ENCODE measurements at places on chromosomes 2 and 18. TPM values are rescaled to one million over a fixed set of nuclear protein-coding genes. Genes with fewer than 3 reads are reported as not detected.

- no peaks in the 10 kb centered on the region for H3K27me3 ChIP-seq
- H3K27ac ChIP-seq = no peak overlapping the region
- no peaks in the 10 kb centered on the region for H3K4me1 ChIP-seq
- H3K36me3 ChIP-seq = no peaks in the 10 kb centered on the region
- no peak for DNase-seq
- H3K4me3 ChIP-seq = no peak overlapping the region
Observed at GRCh38 chr2:149566652-149567051, 20.9 kb downstream of the MMADHC start.

The GPR148 gene
- not detected for total RNA-seq

DNA sequence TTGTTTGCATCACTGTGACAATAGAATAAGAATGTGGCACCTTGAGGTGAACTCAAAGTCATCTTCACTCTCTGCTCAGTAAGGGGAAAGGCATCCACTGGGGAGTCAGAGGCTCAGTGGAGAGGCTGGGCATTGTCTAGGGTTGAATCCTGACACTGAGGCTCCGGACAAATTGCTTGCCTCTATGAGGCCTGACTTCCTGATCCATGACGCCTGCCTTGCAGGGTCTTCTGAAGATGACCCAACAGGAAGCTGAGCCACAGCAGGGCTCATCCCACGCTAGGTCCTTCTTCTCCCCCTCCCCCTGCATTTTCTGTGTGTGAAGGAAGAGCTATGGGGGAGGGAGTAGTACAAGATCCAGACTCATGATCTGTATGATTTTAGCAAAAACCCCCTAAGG is 265.1 kb downstream of the SH3BP4 start:
- H3K4me3 ChIP-seq = no peak overlapping the region
- no peaks in the 10 kb centered on the region for H3K4me1 ChIP-seq
- no peaks in the 10 kb centered on the region for H3K36me3 ChIP-seq
- DNase-seq = no peak
- no peaks in the 10 kb centered on the region for H3K27me3 ChIP-seq
- no peak overlapping the region for H3K27ac ChIP-seq

DNA sequence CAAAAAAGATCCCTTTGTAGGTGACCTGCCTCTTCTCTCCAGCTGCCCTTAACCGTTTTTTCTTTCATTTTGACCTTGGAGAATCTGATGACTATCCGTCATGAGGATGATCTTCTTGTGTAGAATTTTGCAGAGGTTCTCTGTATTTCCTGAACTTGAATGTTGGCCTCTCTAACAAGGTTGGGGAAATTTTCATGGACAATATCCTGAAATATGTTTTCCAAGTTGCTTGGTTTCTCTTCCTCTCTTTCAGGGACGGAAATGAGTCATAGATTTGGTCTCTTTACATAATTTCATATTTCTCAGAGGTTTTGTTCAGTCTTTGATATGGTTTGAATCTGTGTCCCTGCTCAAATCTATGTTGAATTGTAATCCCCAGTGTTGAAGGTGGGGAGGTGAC is 34.0 kb downstream of the ZC3H8 start:
- no peaks in the 10 kb centered on the region for H3K4me1 ChIP-seq
- H3K4me3 ChIP-seq = no peak overlapping the region
- DNase-seq = no peak
- no peaks in the 10 kb centered on the region for H3K36me3 ChIP-seq
- no peak overlapping the region for H3K27ac ChIP-seq
- H3K27me3 ChIP-seq = no peaks in the 10 kb centered on the region

The SP100 gene
- total RNA-seq = 89.6 TPM

DNA sequence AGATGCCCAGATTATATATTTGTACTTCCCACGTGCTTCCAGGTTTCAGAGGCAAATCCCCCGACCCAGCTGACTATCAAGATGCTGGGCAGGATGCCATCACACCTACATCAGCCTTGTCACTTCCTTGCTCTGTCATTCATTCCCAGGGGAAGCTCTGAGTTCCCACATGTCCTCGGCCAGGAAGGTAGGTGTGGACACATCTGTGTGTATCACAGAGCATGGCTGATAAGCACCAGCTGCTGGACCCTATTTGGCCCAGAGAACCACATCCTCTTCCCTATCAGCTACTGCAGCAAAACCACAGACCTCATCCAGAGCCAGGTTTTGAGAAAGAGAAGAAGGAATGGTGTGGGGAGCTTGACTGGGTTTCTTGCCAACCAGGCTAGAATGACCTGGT is 31.9 kb upstream of the ITGA6 start:
- H3K4me3 ChIP-seq = no peak overlapping the region
- H3K27ac ChIP-seq = no peak overlapping the region
- no peaks in the 10 kb centered on the region for H3K36me3 ChIP-seq
- no peaks in the 10 kb centered on the region for H3K27me3 ChIP-seq

GRCh38 chr2:86022661-86023365 is 82.9 kb downstream of the POLR1A start:
- no peak overlapping the region for H3K4me3 ChIP-seq
- no peak for DNase-seq
- no peak overlapping the region for H3K27ac ChIP-seq
- no peaks in the 10 kb centered on the region for H3K27me3 ChIP-seq
- H3K36me3 ChIP-seq = no peaks in the 10 kb centered on the region
- H3K4me1 ChIP-seq = peaks cover 6% of the 10 kb centered on the region

GRCh38 chr18:5285326-5285725 is 10.2 kb downstream of the ZBTB14 start:
- no peaks in the 10 kb centered on the region for H3K4me1 ChIP-seq
- no peaks in the 10 kb centered on the region for H3K27me3 ChIP-seq
- H3K4me3 ChIP-seq = no peak overlapping the region
- DNase-seq = no peak
- H3K27ac ChIP-seq = no peak overlapping the region

The CFC1 gene
- total RNA-seq = 0.34 TPM

DNA sequence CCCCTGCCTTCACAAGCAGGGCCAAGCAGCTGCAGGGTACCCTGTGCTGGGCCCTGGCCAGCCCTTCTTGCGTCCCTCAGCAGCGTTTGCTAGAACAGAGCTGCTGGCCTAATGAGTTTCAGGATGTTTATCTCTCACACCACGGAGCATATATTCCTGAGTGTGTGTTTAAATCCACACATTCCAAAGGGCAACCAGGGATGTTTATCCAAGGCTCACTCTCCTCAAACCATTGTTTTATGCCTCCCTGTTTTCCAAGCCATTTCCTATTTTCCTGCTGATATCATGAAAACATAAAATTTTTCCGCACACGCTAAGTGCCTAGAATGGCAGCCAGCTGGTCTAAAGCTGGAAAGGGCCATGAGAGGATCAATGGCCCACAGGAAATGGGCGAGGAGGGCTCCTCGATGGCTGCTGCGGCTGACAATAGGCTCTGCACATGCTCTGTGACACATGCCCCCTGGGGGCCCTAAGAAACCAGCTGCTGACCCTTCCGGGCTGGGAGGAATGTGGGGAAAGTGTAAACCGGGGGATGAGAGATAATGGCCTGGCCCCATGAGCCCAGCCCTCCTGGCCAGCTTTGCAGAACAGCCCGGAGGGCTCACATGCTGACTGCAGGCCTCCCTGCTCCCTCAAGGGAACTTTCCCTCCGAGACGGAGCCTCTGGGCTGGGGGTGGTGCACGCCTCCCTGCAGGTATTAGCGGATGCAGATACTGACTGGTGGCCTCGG is 194.0 kb downstream of the NDUFA10 start:
- no peaks in the 10 kb centered on the region for H3K27me3 ChIP-seq
- H3K27ac ChIP-seq = no peak overlapping the region

- DNase-seq = no peak
- no peak overlapping the region for H3K4me3 ChIP-seq
- H3K27ac ChIP-seq = no peak overlapping the region
- H3K36me3 ChIP-seq = no peaks in the 10 kb centered on the region
- H3K27me3 ChIP-seq = no peaks in the 10 kb centered on the region
- peaks cover 13% of the 10 kb centered on the region for H3K4me1 ChIP-seq
Observed at GRCh38 chr2:15708161-15708560, 116.5 kb downstream of the DDX1 start.

GRCh38 chr18:3119401-3120341 is 100.1 kb downstream of the MYOM1 start:
- H3K4me1 ChIP-seq = no peaks in the 10 kb centered on the region
- no peaks in the 10 kb centered on the region for H3K36me3 ChIP-seq
- no peak overlapping the region for H3K4me3 ChIP-seq
- DNase-seq = no peak
- no peak overlapping the region for H3K27ac ChIP-seq
- H3K27me3 ChIP-seq = no peaks in the 10 kb centered on the region

GRCh38 chr18:76568731-76569130 is 73.7 kb upstream of the ZNF516 start:
- no peak overlapping the region for H3K4me3 ChIP-seq
- H3K27me3 ChIP-seq = no peaks in the 10 kb centered on the region
- no peak overlapping the region for H3K27ac ChIP-seq
- no peaks in the 10 kb centered on the region for H3K36me3 ChIP-seq
- no peak for DNase-seq

DNA sequence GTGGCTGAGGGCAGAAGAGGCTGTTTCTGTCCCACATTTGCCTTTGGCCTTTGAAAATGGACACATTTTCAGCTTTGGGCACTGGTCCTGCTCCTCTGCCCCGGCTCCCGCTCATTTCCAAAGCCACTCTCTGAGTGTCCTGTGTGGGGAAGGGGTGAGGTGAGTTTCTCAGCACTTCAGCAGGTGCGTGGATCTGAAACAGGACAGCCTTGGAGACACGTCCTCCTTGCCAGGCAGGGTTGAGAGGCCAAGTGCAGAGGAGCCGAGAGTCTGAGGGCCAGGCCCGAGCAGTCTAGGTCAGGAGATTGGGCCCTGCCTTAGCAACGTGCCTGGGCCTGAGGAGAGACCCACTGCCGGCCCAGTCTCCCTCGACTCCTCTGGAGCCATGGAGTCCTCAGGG is 21.9 kb upstream of the ALPI start:
- no peaks in the 10 kb centered on the region for H3K4me1 ChIP-seq
- H3K27me3 ChIP-seq = no peaks in the 10 kb centered on the region
- DNase-seq = no peak
- no peak overlapping the region for H3K27ac ChIP-seq

DNA sequence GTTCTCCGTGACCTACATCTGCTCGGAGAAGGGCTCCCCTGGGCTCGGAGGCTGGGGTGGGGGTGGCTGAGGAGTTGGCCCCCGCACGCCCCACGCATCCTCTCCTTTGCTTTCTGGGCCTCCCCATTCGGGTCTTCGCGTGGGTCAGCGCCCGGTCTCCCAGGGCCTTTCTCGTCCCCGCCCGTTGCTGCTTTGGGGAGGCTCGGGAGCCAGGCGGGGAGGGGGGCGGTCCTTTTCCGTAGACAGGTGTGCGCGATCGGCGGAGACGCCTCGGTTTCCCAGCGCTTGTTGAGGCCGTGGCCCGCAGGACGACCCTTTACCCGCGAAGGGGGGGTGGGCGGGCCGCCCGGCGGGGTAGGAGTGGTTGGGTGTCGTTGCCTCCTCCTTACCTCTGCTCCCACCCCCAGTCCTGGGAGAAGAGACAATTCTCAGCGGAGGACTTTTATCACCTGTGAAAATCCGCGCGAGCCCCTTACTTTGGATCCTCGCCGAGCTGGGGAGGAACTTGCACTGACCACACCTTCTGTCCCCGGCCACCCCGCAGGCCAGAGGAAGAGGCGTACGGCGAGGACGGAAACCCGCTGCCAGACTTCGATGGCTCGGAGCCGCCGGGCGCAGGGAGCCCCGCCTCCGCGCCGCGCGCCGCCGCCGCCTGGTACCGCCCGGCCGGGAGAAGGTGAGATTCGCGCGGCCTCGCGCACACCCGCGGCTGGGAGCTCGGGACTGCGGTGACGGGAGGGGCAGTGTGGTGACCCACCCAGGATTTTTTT is 2.6 kb downstream of the ADCYAP1 start:
- H3K27me3 ChIP-seq = no peaks in the 10 kb centered on the region
- H3K4me3 ChIP-seq = peak overlapping the region; percentile 25

DNA sequence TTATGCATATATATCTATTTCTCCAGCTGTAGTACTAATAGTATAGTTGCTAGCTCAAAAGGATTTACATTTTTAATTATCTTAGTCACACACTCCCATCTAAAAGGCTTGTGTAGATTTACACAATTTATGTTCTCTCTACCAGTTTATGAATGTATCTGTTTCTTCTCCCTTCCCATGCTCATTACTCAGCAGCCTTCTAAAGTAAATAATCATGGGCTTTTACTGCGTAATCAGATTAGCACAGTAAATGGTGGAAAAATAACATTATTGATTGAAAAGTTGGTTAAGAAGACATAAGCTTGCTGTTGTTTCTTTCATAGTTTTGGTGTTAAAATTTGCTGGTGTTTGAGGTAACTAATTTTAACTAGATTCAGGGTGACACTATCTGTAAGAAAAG is 81.8 kb downstream of the PTPN4 start:
- no peak overlapping the region for H3K27ac ChIP-seq
- H3K4me1 ChIP-seq = peaks cover 2% of the 10 kb centered on the region
- no peak overlapping the region for H3K4me3 ChIP-seq
- H3K27me3 ChIP-seq = no peaks in the 10 kb centered on the region

All from ovary (tissue), 10 donors.